ENCODE measurements at places on chromosomes 6 and 20.

GRCh38 chr6:136753624-136754023 lies 38.7 kb downstream of the MAP3K5 start:
- DNase-seq, result no peak

GRCh38 chr6:75167325-75167724 lies 38.5 kb downstream of the COL12A1 start:
- DNase-seq, result no peak

DNA sequence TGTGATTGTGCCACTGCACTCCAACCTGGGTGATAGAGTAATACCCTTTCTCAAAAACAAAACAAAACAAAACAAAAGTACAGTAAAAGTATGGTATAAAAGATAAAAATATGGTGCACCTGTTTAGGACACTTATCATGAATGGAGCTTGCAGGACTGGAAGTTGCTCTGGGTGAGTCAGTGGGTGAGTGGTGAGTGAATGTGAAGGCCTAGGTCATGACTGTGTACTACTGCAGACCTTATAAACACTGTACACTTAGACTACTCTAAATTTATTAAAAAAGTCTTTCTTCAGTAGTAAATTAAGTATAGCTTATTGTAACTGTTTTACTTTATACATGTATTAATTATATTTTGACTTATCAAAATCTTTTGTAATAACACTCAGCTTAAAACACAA lies 46.0 kb downstream of the ZFP64 start:
- DNase-seq, result no peak

- DNase-seq, result no peak
These were observed 189.3 kb downstream of the BACH2 start for GRCh38 chr6:90107371-90107770.

DNA sequence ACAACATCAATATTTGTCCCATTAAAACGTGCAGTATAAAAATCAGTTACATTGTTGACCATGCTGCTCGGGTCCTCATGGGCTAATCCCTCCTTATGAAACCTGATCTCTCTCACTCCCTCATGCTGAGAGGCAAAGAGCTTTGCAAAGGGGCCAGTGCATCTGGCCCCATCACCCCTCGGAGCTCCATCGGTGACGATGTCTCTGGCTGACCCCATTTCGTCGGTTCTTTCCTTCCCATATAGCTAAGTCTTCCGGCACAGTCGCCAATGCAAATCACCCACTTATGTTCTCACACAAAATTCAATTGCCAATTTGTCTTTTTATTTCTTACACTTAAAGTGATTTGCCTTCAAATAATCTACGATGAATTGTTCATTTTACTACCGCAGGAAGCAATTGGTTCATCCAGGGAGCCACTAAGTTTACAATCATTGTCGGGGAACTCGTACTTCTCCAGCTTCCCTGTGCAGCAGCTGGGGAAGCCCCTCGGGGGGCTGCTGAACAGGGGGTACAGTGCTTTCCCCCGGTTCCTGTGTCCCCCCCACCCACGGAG lies 199.8 kb upstream of the CDH4 start:
- DNase-seq, result no peak

DNA sequence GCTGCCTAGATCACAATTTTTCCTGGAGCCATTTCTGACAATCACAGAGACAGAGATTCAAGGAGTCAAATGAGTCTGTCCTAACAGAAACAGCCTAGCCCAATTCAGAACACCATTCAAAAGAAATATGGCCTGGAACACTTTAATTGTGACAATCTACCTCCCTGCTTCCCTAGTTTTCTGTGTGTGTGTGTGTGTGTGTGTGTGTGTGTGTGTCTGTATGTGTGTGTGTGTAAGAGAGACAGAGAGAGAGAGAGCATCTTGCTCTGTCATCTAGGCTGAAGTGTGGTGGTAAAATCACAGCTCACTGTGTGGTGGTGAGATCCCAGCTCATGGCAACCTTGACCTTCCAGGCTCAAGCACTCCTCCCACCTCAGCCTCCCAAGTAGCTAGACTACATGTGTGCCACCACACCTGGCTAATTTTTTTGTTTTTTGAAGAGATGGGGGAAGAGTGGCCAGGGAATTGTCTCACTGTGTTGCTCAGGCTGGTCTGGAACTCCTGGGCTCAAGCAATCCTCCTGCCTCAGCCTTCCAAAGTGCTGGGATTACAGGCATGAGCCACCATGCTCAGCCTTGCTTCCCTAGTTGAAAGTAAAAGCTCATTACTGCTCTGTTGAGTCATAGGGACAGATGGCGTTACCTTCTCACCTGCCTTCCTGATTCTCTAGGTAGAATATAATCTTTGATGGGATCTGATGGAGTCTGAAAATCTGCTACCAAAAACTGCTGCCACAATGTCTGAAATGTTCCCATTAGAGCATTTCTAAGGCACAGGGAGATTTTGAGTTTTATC lies 89.6 kb upstream of the BEND6 start:
- no peak for DNase-seq

- no peak for DNase-seq
These were observed 9.2 kb downstream of the PDCD2 start for GRCh38 chr6:170575250-170575649.

DNA sequence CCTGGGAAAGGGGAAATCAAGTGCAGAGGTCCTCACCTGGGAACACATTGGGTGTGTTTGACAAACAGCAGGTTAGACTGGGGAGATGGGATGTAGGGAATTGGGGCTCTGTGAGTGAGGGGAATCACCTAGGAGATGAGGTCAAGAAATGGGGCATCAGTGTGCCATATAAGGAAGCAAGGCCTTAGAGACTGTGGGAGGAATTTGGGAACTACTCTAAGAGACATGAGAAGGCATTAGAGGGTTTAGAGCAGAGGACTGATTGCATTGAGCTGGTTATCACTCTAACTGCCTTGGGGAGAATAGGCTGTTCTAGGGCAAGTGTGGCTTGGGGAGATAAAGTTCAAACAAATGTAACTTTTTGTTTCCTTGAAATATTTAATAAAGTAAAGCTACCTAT lies 189.9 kb downstream of the EYA4 start:
- DNase-seq, result no peak
